ENCODE measurements at places on chromosomes 13 and 19. TPM values are rescaled to one million over a fixed set of nuclear protein-coding genes. Genes with fewer than 3 reads are reported as not detected.

DNA sequence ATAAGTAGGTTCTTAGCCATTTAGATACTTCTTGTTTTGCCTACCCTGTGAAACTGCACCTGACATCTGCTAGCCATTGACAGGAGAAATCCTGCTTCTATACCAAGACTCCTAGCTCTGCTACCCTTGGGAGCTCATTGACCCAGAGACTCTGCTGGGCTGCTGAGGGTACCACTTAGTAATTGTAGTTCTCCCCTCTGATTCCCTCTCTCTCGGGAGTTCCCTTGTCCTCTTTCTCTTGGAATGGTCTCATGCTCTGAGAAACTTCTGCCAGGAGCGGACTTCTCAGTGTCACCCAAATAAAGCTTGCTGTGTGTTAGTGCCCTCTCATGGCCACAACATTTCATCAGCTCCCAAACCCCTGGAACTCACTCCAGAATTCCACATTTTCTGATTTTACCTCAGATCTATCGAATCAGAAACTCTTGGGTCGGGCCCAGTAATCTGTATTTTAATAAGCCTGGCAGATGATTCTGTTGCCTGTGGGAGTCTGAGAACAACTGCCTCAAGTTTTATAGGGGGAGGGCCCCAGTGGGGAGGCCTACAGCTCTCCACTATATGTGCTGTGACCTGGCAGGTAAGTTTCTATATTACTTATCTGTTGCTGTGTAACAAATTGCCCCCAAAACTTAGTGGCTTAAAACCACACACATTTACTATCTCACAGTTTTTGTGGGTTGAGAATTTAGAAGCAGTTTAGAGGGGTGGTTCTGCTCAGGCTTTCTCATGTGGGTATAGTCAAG, 221.1 kb downstream of the TDRD3 start:
- no peak for DNase-seq

- no peak for DNase-seq
Observed at GRCh38 chr19:43713208-43713607, 2.7 kb upstream of the IRGC start.

PCP2 gene
- 1.0 TPM for total RNA-seq

SERP2 gene
- total RNA-seq: 3.6 TPM

MUC16 gene
- 342 TPM for total RNA-seq

CYP4F11 gene
- total RNA-seq: not detected

GRCh38 chr13:32726374-32727037, 140.3 kb downstream of the PDS5B start:
- DNase-seq: no peak

OR7C2 gene
- total RNA-seq: not detected

ATP13A1 gene
- 80.8 TPM for total RNA-seq

NTN5 gene
- total RNA-seq: 0.86 TPM

DNA sequence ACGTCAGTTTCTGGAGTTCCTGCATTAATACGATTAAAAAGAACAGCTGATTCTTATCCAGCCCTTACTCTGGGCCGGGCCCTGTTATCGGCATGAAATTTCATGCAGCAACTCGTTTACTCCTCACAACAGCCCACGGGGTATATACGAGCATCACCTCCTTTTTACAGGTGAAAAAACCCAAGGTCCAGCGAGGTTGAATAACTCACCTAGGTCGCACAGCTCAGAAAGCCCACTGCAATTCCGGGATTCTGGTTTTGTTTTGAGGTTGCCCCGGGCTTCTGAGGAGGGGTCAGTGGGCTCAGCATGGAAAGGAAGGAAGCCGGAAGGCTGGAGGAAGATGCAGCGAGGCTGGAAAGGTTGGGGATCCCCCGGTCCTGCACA, 577 bp upstream of the ACP7 start:
- no peak for DNase-seq

DNA sequence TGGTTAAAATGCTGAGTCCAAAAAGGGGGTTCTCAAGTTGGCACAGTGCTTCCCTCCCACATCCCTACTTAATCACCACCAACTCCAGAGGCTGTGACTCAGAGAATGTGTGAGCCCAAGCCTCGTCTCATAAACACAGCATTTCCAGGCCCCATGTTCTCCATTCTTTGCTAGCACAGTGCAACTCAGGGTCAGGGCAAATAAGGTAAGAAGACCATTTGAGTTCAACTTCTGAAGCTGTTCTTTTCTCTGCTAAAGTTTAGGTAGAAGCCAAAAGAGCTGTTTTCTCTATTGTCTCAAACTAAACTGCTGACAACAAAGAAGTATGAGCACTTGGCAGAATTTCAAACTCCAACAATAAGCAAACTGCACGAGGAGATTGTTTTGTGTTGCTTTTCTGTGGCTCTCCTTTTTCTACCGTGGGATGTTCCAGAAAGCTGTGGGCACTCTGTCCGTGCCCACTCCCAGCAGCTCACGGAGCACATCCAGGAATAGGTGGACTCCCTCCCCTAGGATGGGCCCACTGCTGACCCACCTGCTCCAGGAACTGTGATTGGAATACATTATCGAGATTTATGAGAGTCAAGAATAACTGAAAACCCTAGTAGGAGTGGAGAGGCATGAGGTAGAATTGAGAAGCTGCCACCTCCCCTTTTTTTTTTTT, 494.3 kb downstream of the COG6 start:
- no peak for DNase-seq
